ENCODE measurements at places on chromosomes 12 and 14.

DNA sequence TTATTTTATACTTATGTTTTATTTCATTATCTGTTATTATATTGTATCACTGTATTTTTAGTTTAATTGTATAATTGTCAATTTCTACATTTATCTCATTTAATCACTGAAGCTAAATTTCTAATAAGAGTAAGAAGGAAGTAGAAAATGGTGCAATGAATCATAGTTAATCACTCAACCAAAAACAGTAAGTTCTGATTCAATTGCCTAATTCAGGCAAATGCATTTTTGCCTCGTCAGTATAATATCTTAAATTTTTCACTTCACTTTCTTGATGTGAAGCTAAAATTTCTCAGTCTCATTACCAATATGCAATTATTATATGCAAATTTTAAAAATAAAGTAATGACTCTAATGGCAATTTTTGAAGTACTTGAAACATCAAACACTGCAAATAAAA, 340.5 kb upstream of the USP15 start:
- H3K36me3 ChIP-seq = no peaks in the 10 kb centered on the region
- no peaks in the 10 kb centered on the region for H3K27me3 ChIP-seq

DNA sequence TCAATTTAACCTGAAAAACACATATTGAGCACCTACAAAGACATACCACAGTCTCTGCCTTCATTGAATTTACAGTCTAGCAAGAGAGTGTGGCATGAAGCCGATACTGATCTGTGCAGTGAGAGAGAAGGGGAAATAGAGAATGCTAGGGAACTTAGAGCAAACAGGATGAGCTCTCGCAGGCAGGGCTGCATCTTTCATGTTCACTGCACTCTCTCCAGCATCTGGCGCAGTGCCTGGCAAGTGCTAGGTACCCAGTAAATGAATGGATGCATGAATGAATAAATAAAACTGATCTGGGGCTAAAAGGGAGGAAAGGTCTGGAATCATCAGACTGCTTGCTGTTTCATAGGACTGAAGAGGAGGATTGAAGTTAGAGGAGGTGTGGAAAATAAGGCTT, 256.5 kb upstream of the NPAS3 start:
- no peak overlapping the region for H3K4me3 ChIP-seq
- no peaks in the 10 kb centered on the region for H3K36me3 ChIP-seq
- H3K27me3 ChIP-seq = no peaks in the 10 kb centered on the region
- DNase-seq = no peak
- H3K4me1 ChIP-seq = no peaks in the 10 kb centered on the region

DNA sequence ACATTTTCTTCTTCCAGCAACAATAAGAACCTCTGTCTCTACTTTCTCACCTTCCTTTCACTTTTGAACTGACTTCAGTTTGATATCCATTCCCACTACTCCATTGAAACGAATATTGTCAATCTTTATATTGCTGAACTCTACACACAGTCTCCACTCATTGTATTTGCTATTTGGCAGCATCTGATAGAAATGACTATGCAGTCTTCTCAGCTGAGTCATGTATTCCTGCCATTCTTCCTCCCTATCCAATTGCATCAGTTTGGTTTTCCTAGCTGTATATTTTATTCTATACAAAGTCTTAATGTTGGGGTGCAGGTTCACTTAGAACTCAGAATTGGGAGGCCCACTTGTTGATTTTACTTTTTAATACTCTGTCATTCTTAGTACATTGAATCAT, 107.5 kb upstream of the CPNE8 start:
- H3K27ac ChIP-seq = no peak overlapping the region
- H3K4me3 ChIP-seq = no peak overlapping the region
- H3K27me3 ChIP-seq = no peaks in the 10 kb centered on the region

DNA sequence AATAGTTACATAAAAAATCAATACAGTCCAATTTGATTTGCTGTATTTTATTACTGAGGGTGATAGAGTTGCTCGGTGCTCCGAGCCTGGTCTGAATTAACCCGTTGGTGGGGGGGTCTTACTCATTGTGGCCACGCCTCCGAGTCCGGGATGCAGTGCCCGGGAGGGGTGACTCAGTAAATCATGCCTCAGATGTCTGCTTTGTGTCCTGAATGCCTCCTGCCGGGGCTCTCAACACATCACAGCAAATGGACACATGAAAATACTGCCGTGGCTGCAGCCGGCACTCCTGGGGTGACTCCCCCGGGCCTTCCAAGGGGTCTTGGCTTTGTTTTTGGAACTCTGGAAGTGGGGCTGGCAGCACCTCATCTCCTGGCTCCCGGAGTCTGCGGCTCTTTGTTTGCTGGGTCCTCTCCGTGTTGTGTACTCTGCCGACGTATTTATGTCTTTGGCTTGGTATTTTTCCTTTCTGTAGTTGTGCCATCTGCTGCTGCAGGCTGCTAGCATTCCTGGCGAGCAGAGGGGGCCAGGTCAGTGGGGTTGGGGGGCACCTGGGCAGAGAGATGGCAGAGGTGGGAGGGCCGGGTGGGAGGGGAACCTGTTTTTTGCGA, 129.0 kb downstream of the AACS start:
- H3K4me1 ChIP-seq = no peaks in the 10 kb centered on the region
- no peak for DNase-seq
- H3K4me3 ChIP-seq = no peak overlapping the region
- no peak overlapping the region for H3K27ac ChIP-seq

DNA sequence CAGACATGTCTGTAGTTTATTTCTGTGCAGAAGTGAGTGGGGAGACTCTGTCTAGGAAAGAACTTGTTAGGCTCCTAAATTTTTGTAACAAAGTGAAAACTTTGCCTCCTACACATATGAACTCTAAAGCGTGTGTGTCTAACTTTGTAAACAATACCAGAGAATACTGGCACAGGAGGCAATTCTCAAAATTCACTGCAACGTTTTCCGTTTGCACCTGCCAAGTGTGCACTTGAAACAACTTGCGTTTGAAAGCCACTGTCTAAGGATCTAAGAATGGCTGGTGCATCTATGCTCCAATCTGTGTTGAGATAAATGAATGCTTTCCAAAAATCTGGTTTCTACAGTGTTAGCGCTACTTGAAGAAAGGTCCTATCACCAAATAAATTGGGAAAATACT, 15.3 kb downstream of the GRIP1 start:
- H3K27me3 ChIP-seq = peaks cover 10% of the 10 kb centered on the region
- H3K27ac ChIP-seq = no peak overlapping the region
- peaks cover 3% of the 10 kb centered on the region for H3K4me1 ChIP-seq
- H3K4me3 ChIP-seq = no peak overlapping the region
- no peak for DNase-seq

Data from activated CD4-positive, alpha-beta T cell treated with anti-CD3 and anti-CD28 coated beads for 36 hours (primary cell).